ENCODE measurements at places on chromosomes 1 and 21. TPM values are rescaled to one million over a fixed set of nuclear protein-coding genes. Genes with fewer than 3 reads are reported as not detected.

- no peak overlapping the region for H3K4me3 ChIP-seq
- H3K27me3 ChIP-seq = no peaks in the 10 kb centered on the region
- no peak overlapping the region for H3K27ac ChIP-seq
- no peaks in the 10 kb centered on the region for H3K36me3 ChIP-seq
- peaks cover 11% of the 10 kb centered on the region for H3K4me1 ChIP-seq
Measured at GRCh38 chr1:223225061-223225460, 82.0 kb upstream of the TLR5 start.

DNA sequence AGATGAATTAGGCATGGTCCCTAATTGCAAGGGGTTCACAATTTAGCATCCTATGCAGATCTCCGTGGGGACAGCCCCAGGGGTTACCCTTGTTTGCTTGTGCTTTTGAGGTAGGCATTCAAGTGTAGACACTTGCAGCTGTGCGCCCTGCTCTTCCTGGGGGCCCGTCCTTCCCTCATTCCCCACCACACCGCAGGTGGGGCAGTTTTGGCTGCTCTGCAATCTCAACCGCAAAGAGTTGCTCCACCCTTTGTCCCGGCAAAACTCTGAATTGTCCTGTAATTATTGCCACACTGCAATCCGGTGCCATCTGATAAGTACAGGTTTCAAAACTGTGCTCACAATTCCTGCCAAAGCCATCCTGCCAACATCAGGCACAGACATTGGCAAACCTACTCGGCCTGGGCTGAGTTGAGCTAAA, 65.4 kb upstream of the LYST start:
- DNase-seq = no peak
- H3K27me3 ChIP-seq = peaks cover 49% of the 10 kb centered on the region
- no peaks in the 10 kb centered on the region for H3K4me1 ChIP-seq
- H3K36me3 ChIP-seq = no peaks in the 10 kb centered on the region
- H3K27ac ChIP-seq = no peak overlapping the region
- H3K4me3 ChIP-seq = no peak overlapping the region

Gene RCC1
- total RNA-seq = 149 TPM

DNA sequence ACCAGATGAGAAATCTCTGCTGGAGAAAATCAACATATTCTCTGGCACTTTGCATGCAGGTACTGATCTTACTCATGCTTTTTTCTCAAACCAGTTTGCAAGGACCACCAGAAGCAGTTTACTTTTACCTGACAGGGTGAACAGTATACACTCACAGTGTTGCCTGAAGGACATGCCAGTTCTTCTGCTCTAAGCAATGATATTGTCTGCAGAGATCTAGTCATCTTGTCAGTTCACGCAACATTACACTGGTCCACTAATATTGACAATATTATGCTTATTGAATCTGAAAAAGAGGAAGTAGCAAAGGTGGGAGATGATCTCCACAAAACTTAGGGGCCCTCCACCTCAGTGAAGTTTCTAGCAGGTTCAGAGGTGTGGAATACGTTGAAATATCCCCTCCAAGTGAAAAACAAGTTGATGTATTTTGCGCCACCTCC, 3.8 kb upstream of the S100B start:
- H3K4me3 ChIP-seq = no peak overlapping the region
- peak; percentile 2 for DNase-seq
- no peaks in the 10 kb centered on the region for H3K36me3 ChIP-seq
- no peak overlapping the region for H3K27ac ChIP-seq
- H3K4me1 ChIP-seq = peaks cover 3% of the 10 kb centered on the region

- no peak overlapping the region for H3K4me3 ChIP-seq
- no peak overlapping the region for H3K27ac ChIP-seq
- peaks cover 79% of the 10 kb centered on the region for H3K36me3 ChIP-seq
- no peaks in the 10 kb centered on the region for H3K4me1 ChIP-seq
Measured at GRCh38 chr1:11024154-11024873, 11.9 kb downstream of the TARDBP start.

DNA sequence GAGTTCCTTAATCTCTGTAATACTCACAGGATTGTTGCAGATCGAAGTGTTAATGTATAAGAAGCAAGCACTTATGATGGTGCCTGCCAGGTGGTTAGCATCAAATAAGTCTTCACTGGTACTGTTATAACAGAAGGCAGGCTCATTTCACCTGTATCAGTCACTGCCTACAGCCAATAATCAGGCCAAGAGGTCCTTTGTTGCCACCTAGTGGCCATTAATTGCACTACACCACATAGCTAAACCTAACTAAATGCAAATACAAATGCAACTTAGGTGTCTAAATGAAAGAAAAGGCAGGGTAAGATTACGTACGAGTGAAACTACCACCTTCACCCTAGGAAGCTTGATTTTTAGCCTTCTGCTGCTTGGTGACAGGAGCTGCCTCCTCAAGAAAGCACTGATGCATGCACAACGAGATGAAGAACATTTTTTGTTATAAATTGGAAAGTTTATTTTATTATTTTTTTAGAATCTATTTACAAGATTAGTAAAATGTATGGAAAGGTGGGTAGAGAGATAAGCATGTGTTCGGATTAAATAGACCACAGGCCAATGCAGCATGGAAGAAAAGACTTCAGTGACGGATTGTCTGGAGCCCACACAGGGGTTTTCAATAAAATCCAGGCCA, 334.8 kb upstream of the CAMK1G start:
- no peak overlapping the region for H3K4me3 ChIP-seq
- H3K36me3 ChIP-seq = no peaks in the 10 kb centered on the region
- no peaks in the 10 kb centered on the region for H3K27me3 ChIP-seq
- DNase-seq = peak; percentile 73
- no peak overlapping the region for H3K27ac ChIP-seq
- no peaks in the 10 kb centered on the region for H3K4me1 ChIP-seq

DNA sequence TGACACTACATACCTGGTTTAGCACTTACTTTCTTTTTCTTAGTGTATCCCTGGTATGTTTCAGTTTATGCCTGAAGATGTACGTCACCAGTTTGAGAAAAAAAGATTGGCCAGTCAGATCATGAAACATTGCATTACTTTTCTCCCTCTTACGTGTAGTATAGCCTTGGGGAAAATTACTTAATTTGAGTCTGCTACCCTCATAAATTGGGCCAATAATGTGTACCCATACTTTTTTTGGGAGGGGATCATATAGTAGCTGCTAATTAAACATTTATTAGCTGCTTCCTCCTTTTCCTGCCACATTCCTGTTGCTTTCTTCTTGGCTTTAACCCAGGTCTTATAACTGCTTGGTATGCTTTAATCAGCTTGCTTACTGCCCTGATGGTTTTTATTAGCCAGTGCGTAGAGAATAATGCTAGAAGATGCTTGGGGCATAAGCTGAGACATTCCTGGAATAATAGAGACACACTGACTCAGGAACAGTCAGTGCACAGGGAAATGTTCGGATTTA, 32.1 kb downstream of the RABGAP1L start:
- H3K4me1 ChIP-seq = peaks cover 3% of the 10 kb centered on the region
- H3K27ac ChIP-seq = no peak overlapping the region
- H3K4me3 ChIP-seq = no peak overlapping the region
- H3K36me3 ChIP-seq = no peaks in the 10 kb centered on the region
- no peak for DNase-seq

- peak overlapping the region; percentile 51 for H3K27ac ChIP-seq
- no peaks in the 10 kb centered on the region for H3K27me3 ChIP-seq
- no peak for DNase-seq
- H3K4me3 ChIP-seq = no peak overlapping the region
Measured at GRCh38 chr1:51624855-51625254, 8.0 kb downstream of the OSBPL9 start.

GRCh38 chr1:235486321-235486720, 17.9 kb downstream of the B3GALNT2 start:
- DNase-seq = no peak
- H3K4me1 ChIP-seq = no peaks in the 10 kb centered on the region
- no peak overlapping the region for H3K27ac ChIP-seq
- H3K4me3 ChIP-seq = no peak overlapping the region

GRCh38 chr1:44777969-44778635, 2.8 kb downstream of the RPS8 start:
- H3K27ac ChIP-seq = peak overlapping the region; percentile 98
- H3K4me1 ChIP-seq = peaks cover 22% of the 10 kb centered on the region
- peak overlapping the region; percentile 75 for H3K4me3 ChIP-seq
- no peaks in the 10 kb centered on the region for H3K27me3 ChIP-seq

DNA sequence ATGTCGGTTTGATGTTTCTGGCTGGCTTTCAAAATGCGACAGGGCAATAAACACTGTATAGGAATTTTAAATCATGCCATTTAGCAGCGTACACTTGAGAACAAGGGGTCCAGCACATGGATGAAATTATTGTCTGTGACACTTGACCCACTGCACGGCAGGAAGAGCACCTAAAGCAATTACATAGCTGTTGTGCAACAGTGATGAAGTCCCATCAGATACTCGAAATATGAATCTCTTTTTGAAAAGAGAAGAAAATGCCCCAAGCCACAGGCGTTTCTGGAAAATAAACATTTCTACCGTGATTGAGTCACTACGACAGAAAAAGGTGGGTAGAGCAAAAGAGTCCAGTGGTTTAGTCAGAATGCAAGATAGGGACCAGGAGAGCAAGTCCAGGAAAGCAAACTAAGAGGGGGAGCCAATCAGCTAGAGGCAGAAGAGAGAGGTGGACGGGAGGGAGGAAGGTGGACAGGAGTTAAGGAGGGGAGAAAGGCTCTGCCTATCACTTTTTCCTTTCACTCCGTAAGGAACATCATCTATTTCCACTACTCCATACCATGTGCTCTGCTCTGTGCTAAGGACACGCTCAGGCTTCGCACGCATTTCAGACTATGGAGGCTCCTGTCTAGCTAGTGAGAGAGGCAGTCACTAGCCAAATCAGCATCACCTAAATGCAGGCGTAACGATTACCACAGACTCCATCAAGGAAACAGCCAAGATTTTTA, 6.4 kb downstream of the DSCAM start:
- no peak for DNase-seq
- no peaks in the 10 kb centered on the region for H3K4me1 ChIP-seq
- no peaks in the 10 kb centered on the region for H3K36me3 ChIP-seq
- no peaks in the 10 kb centered on the region for H3K27me3 ChIP-seq
- no peak overlapping the region for H3K27ac ChIP-seq
- H3K4me3 ChIP-seq = no peak overlapping the region

- H3K27ac ChIP-seq = no peak overlapping the region
- H3K4me1 ChIP-seq = no peaks in the 10 kb centered on the region
- no peak overlapping the region for H3K4me3 ChIP-seq
Measured at GRCh38 chr21:42025376-42026081, 15.4 kb upstream of the ZBTB21 start.

DNA sequence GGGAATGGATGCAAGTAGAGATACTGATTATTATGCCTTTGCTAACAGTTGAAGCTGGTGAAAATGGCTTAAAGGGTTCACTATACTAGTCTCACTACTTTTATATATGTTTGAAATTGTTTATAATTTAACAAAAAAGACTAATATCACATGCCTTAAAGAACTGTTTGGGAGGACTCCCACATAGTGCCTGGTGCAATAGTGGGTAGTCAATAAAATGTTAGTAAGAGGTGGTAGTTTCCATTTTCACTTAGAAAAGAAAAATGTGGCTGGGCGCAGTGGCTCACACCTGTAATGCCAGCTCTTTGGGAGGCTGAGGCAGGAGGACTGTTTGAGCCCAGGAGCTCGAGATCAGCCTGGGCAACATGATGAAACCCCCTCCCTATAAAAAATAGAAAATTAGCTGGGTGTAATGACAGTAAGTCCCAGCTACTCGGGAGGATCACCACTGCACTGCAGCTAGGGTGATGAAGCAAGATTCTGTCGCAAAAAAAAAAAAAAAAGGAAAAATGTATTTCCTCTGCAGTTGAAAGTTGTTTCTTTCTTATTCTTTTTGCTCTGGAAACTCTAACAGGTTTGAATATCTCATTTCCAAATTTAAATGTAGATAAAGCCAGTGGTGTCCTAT, 24.5 kb downstream of the C21orf91 start:
- no peaks in the 10 kb centered on the region for H3K27me3 ChIP-seq
- H3K4me3 ChIP-seq = no peak overlapping the region
- no peak for DNase-seq
- peaks cover 56% of the 10 kb centered on the region for H3K36me3 ChIP-seq
- H3K4me1 ChIP-seq = no peaks in the 10 kb centered on the region
- no peak overlapping the region for H3K27ac ChIP-seq
